ENCODE measurements at places on chromosomes 1 and 21.

DNA sequence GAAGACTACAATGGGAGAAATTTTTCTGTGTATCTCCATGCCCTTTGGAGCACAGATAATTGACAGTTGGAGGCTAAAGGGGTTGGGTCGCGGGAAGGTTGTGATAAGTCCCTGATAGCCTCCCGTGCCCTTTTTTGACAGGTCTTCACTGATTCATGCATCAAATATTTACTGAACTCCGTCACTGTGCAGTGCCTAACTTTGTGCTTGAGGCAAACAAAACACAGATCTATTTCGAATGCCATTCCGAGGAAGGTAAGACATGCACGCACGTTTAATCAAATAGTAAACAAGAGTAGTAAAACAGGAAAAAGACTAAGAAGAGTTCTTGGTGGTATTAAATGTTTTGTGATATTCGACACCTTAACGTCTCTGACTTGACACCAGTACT is 494 bp upstream of the PIP5K1A start:
- DNase-seq = no peak

GRCh38 chr1:59007820-59008598 is 224.2 kb upstream of the JUN start:
- DNase-seq = no peak

GRCh38 chr1:227223171-227223806 is 95.0 kb downstream of the CDC42BPA start:
- DNase-seq = no peak

DNA sequence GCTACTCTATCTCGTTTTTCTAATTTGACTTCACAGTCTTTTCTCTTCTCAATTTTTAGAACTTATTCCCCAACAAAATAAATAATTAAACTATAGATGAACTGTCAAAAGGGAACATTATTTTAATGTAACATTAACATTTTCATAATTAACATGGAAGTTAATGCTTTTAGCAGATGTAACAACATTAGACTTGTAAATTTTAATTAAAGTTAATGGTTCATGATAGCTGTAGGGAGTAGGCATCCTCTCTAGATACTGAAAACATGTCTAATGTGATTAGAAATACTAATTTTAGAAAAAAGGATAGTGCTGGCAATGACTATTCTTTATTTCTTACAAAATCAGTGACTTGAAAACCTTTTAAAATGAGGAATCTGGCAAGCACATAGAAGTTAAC is 32.1 kb upstream of the NEK7 start:
- no peak for DNase-seq

- no peak for DNase-seq
Measured at GRCh38 chr1:228697207-228698016, 37.9 kb upstream of the RHOU start.

- no peak for DNase-seq
Measured at GRCh38 chr1:195954848-195955247, 653.4 kb downstream of the KCNT2 start.

GRCh38 chr21:45996311-45997204 is 15.0 kb downstream of the COL6A1 start:
- DNase-seq = peak; percentile 14

DNA sequence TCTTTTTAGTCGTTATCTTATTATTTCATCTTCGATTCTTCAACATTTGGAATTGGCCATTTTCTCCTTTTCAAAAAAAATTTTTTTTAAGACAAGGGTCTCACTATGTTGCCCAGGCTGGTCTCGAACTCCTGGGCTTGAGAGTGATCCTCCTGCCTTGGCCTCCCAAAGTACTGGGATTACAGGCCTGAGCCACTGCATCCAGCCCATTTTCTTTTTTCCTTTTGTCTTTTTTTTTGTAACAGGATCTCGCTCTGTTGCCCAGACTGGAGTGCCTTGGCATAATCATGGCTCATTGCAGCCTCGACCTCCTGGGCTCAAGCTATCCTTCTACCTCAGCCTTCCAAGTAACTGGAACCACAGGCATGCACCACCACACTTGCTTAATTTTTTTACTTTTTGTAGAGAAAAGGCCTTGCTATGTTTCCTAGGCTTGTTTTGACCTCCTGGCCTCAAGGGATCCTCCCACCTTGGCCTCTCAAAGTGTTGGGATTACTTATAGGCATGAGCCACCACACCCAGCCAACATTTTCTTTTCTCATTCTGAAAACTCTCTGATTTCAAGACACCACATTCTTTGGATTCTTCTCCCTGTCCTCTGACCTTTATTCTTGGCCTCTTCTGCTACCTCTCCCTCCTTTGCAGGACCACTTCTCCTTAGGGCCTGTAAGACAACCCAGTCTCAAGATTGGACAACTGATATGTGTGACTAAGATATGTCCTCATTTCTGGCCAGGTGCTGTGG is 6.0 kb upstream of the MAP1LC3C start:
- DNase-seq = no peak

DNA sequence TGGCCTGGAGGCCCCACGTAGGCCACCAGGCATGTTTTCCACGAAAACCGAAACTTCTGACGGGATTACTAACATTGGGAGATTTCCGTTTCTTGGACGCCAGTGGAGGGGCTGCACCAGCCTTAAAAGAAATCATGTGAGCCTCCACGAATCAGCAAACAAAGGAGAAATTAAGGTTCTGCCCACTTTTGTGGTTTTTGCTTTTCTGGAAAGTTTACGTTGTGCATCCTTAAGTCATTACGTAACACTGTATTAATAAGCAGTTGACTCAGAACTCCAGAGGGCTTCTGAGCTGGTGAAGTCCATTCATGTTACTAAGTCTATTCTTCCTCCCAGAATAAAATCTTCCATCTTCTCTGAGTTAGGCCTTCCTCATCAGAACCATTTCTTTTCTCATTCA is 168.5 kb downstream of the PSMG1 start:
- no peak for DNase-seq

GRCh38 chr1:96771847-96772246 is 50.3 kb downstream of the PTBP2 start:
- DNase-seq = no peak

DNA sequence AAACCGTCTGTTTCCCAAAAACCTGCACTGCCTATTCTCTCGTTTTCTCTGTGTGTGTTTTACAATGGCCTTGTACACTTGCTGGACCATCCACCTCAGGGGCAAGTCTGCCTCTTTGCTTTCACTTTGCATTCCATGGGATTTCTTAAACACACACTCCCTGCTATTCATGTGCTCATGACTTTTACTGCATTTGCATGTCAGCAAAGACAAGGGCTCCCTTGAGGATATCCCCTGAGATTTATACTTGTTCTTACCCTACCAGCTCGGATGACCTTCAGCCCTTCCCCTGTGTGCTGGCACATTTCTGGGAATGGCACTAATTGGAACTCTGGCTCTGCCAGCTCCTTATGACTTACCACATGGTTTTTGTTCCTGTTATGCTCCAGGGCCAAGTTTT is 386.9 kb downstream of the AMY1C start:
- no peak for DNase-seq

DNA sequence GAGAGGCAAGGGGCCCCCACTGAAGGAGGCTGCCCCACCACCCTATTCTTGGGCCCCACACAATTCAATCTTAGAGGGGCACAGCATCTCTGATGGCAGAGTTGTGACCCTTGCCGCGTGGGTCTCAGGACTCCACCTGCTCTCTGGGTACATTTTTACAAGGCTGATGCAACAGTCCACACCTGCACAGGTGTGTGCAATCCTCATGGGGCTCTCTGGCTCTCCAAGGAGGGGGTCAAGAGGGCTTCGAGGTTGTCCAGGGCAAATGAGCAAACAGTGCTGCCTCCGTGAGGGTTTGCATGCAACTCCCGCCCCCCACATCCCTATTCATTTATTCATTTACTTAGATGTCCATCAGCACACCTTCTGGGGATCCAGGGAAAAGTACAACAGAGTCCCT is 81.6 kb upstream of the IFFO2 start:
- no peak for DNase-seq

GRCh38 chr1:15627343-15627988 is 10.2 kb downstream of the DDI2 start:
- no peak for DNase-seq

GRCh38 chr1:193094112-193094511 is 11.1 kb downstream of the GLRX2 start:
- no peak for DNase-seq

DNA sequence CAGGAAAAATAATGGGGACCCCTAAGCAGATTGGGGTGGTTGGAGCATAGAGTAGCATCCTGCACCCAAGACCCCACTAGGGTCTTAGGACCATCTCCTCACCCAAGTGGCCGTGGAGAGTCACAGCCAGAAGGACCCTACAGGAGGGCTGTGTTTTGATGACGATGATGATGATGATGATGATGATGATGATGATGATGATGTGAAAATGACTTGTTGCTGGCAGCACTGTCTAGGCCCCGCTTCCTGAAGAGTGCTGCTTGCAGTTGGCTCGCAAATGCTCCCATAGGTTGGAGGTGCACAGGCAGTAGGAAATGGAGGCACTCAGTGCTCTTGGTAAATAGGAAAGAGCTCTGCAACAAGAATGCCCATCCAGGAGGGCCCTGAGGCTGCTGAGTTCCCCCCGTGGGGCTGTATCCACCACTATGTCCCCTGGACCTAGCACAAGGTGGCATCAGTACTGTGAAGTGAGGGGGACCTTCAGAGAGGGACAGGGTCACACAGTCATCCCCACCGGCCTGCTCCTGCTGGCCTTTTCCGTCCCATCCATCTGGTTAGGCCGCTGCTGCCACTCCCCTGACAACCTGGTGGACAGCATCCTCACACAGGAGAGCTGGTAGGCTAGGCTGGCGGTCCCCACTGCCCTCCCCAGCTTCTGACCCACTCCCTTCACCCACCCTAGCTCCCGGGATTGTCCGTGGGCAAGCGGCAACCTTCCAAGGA is 139.6 kb downstream of the FOXD2 start:
- DNase-seq = no peak

DNA sequence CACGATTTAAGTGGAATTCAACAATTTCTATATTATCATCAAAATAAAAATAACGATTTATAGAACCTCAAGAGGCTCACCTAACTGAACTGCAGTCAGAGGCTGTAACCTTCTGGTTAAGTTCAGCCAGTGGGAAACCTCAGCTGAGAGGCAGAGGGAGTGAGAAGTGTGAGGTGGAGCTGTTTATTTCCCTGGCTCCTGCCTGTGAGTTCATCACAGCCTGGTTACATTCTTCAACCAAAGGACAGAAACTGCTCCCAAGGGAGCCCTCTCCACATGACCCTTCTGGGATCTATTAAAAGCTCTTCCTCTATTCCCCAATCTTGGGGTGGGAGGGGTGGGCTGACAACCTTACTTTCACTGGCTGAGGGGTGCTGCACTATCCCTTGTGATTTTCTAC is 22.2 kb downstream of the DYNLT5 start:
- DNase-seq = no peak

GRCh38 chr21:36034211-36034913 is 26.0 kb downstream of the SETD4 start:
- no peak for DNase-seq

GRCh38 chr1:78304341-78304740 is 186.4 kb upstream of the PTGFR start:
- DNase-seq = no peak

GRCh38 chr1:108719656-108720435 is 7.1 kb downstream of the FNDC7 start:
- DNase-seq = no peak

DNA sequence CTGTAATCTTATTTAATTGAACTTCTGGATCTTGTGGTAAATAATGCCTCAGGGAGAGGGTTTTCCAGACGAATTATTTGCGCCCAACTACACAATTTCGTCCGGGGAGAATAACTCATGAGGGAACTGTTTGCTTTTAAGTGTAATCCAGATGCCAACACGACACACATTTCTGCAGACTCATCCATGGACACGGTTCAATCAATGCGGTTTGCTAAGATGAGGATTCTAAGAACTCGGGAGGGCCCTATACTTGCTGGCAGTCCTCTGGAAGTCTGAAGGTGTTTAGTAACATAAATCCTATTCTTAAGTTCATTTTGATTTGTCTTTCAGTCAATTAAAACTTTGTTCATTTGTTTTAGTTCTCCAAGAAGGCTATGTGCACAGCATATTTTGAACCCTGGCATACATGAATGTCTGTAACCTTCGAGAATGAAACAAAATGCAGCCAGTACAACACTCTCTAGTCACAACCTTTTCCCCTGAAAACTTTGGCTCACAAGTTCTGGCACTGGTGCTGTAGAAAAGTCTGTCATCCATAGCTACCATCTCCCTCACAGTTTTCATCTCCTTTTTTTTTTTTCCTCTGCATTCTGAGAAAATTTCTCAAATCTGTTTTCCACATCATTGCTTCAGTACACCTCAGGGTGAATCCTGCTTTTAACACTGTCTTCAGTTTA is 38.8 kb downstream of the DIPK1A start:
- DNase-seq = no peak

GRCh38 chr1:14746393-14746792 is 147.9 kb downstream of the KAZN start:
- no peak for DNase-seq

DNA sequence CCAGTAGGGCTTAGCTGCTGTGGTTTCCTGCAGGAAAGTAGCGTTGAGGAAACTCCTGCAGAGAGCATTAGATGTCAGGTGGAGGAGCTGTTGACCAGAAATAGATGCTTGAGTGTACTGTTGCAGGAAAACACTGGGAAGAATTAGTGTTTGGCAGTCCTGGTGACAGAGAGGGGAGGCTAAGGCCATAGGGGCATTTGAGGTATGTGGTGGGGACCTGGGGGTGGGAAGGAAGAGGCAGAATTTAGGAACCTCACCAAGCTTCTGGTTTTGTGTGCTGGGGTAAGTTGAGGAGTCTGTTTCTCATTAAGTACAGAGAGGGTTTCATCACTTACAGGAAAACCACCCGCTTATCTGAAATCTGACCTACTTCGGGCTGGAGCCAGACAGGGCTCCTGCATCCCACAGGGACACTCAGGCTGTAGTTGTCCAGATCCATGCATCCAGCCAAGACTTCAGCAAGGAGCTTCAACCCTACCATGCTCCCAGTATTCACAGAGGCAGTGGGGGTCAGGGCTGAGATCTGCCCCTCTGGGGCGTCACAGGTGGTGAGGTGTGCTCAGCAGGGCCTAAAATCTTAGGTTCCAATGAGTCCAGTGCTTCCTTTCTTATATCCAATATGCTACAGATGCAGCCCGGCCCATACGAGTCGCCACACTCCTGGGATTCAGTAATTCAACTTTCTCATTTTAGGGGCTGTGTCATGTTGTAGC is 15.1 kb downstream of the SH2D2A start:
- peak; percentile 31 for DNase-seq

- DNase-seq = no peak
Measured at GRCh38 chr1:21911205-21912001, 25.7 kb downstream of the HSPG2 start.

GRCh38 chr1:116254776-116255175 is 118.3 kb upstream of the ATP1A1 start:
- DNase-seq = no peak

DNA sequence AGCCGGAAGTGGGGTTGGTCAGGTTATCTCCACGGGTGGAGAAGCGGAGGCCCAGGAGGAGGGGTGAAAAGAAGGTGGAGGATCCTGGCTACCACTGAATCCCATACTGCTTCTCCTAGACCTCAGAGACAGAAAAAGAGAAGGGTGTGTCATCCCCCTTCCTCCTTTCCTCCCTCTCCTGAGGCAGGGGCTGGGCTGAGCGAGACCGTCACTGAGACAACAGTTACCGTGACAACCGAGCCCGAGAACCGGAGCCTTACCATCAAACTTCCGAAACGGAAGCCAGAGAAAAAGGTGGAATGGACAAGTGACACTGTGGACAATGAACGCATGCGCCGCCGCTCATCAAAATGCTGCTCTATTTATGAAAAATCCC is 42.1 kb upstream of the NBPF3 start:
- DNase-seq = peak; percentile 20

GRCh38 chr1:199182186-199182843 is 543.5 kb downstream of the PTPRC start:
- DNase-seq = no peak

- no peak for DNase-seq
Measured at GRCh38 chr1:93599479-93599878, 82.2 kb downstream of the BCAR3 start.

Measured in activated T-cell treated with anti-CD3 and anti-CD28 coated beads, Interleukin-2, amount 50 U/mL, for 1 hour (primary cell).